PC-9 (cell line): ENCODE measurements at places on chromosomes 12 and 14.

- no peak for DNase-seq
Measured at GRCh38 chr12:100913872-100914592, 119.5 kb downstream of the ANO4 start.

GRCh38 chr14:51462182-51462581, 189.5 kb upstream of the FRMD6 start:
- no peak for DNase-seq

GRCh38 chr12:24838531-24838950, 110.4 kb downstream of the BCAT1 start:
- no peak for DNase-seq

DNA sequence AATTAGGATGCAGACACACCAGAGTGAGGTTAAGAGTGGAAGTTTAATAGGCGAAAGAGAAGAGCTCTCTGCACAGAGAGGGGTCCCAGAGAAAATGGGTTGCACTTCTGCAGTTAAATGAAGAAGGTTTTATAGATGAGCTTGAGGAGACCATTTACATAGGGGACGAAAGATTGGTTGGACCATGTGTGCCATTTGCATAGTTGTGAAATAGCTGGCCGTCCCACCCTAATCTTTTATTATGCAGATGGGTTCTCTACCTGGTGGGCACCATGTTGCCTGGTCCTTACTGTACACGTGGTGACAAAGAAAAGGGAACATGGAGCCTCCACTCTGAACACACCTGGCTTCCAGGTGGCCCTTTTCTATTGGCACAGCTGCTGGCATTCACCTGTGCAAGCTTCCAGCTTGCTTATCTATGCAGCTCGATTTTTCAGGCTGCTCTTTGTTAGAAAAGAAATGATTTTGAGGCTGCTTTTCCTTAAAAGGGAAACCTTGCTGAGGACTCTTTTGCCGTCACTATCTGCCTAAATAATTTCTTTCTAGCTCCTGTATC, 67.1 kb upstream of the SRSF5 start:
- DNase-seq, result no peak

DNA sequence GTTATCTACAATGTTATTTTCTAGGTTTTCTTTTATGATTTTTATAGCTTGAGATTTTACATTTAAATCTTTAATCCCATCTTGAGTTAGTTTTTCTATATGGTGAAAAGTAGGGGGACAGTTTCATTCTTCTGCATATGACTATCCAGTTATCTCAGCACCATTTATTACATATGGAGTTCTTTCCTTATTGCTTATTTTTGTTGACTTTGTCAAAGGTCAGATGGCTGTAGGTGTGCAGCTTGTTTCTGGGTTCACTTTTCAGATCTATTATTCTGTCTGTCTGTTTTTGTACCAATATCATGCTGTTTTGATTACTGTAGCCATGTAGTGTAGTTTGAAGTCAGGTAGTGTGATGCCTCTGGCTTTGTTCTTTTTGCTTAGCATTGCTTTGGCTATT, 477.3 kb downstream of the TMEM117 start:
- DNase-seq, result no peak

DNA sequence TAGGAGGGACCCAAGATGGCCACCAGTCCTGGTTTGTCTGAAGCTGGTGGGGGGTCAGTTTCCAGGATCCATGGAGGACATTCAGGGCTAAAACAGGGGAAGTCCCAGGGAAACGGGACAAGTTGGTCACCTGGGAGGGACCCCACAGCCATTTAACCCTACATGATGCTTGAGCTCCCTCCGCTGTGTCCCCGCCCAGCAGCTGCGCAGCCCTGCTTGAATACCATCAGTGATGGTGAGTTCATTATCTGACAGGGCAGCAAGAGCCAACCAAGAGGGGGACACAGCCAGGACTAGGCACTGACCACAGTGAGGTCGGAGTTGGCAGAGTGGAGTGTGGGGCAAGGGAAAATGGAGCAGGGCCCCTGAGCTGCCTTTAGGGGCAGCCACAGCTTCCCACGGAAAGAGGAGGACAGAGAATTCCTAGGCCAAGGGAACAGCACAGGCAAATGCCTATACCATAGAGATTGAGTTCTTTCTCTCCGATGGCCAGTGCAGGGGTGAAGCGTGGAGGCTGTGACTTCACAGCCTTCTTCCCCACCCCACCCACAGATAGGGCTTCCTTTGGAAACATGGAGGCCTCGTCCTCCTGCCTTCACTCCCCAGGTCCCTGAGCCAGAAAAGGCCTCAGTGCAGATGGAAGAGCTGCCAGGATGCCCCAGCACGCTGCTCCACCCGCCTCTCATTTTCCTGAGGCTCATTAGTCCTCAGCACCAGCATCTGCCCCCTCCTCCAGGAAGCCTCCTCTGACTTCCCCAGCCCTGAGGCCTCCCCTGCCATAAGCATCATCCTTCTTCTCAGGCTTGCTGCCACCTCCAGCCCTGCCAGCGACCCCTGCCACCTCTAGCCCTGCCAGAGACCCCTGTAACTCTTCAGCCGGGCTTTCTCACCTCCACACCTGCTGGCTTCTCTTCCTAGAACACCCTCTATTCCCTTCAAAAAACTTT, 51.4 kb downstream of the CYP46A1 start:
- DNase-seq, result no peak

DNA sequence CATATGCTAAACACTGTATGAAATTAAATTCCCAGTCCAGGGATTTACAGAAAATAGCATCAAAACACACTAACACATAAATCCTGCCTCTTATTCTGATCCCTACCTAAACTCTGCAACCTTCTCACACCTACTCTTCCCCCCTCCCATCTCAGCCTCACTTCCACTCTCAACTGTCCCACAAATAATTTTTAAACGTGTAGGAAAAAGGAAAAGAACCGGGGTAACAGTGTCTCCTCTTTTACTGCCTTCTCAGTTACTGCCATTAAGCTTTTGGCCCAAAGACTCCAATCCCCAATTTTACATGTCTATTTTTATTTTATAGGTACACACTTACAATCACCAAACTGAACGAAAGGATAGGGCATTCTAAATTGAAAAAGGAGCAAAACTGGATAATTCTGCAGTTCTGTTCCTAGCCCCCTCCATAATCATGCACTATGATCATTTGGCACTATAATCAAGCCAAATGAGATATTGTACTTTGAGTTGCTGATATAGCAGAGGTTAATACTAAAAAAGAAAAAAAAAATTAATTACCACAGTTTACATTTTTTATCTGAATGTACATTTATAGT, 2.9 kb downstream of the DUSP16 start:
- no peak for DNase-seq

GRCh38 chr14:52987042-52987441, 36.2 kb upstream of the FERMT2 start:
- DNase-seq, result no peak

DNA sequence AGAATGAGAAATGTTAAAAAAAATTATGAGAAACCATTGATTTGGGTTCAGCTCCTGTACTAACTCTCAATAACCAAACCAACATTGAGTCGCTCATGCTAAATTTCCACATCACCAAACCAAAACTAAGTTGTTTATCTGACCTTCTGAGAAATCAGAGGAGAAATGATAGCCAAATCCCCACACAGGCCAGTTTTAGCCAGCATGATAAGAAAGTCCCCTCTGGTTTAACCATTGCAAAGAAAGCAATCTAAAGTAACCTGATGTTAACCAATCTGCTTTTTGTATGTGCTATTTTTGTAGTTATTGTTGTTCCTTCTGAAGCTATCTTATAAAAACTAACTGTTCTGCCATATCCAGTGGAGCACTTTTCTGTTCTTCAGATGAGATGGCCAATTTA, 599.7 kb downstream of the SLC16A7 start:
- no peak for DNase-seq

GRCh38 chr12:25866586-25867378, 91.7 kb upstream of the RASSF8 start:
- no peak for DNase-seq

GRCh38 chr14:51370758-51371386, 130.8 kb downstream of the TMX1 start:
- DNase-seq, result no peak

GRCh38 chr14:103641161-103641560, 12.2 kb downstream of the KLC1 start:
- DNase-seq, result no peak

DNA sequence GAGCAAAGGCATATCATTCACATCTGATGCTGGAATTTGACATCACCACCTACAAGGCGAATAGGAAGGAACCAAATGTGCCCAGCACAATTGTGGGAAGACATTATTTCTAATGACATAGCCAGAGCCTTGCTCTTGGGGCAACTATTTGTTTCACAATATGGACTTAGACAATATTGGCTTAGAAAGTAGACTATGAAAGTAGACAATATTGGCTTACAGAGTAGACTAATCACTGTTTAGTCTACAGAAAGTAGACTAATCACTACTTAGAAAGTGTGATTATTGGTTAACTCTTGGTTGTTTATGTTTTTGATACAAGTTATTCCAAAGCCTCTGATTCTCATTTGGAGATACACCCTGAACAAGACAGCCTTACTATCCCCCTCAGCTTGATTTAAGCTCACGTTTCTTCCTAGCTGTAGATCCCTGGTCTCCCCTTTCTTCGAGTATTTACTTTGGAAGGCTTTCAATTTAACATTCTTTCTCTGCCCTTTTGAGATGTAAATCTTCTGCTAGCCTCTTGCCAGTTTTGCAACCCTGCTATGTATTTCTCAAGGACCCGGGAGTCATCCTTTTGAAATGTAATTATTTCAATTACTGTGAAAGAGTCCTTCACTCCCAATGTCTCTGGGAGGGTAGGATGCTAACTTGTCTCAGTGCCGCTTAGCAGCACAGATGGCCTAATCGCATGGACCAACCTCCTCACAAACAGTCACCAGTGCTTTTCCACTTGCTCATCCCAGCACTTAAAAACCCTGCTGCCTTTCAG, 843.2 kb downstream of the GALC start:
- DNase-seq, result no peak

- DNase-seq, result no peak
Measured at GRCh38 chr14:33879684-33880286, 71.1 kb downstream of the EGLN3 start.

DNA sequence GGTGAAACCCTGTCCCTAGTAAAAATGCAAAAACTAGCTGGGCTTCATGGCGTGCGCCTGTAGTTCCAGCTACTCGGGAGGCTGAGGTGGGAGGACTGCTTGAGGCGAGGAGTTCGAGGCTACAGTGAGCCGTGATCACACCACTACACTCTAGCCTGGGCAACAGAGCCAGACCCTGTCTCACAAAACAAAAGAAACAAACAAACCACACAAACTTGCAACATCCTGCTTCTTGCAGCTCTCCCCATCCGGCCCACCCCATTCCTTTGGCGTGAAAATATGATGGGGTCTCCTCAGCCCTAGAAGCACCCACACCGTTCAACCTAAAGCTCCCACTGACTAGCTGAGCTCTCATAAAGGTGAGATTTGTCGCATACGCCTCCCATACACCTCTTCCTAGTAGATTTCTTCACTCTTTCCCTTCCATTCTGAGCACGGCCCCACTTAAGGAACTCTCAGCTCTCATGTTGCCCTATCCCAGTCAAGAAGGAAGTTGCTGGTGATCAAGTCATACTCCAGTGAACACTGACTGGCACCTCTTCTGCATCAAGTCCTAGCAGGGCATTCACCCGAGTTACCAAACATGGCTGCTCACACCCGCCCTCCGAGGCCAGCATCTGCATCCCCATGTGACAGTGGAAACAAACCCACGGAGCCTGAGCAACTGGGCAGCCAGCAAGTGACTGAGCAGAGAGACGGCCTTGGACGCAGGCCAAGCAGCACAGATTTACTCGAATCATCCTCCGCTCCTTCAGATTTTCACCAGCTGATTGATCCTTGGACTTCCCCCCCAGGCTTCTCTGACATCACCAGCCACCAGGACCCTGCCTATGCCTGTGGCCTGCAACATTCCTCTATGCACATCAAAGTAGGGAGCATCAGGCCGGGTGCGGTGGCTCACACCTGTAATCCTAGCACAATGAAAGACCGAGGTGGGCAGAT, 18.9 kb upstream of the CD27 start:
- DNase-seq, result no peak

- no peak for DNase-seq
Measured at GRCh38 chr12:62776997-62777396, 158.0 kb downstream of the PPM1H start.

GRCh38 chr14:65296876-65297275, 115.7 kb upstream of the FUT8 start:
- DNase-seq, result no peak

DNA sequence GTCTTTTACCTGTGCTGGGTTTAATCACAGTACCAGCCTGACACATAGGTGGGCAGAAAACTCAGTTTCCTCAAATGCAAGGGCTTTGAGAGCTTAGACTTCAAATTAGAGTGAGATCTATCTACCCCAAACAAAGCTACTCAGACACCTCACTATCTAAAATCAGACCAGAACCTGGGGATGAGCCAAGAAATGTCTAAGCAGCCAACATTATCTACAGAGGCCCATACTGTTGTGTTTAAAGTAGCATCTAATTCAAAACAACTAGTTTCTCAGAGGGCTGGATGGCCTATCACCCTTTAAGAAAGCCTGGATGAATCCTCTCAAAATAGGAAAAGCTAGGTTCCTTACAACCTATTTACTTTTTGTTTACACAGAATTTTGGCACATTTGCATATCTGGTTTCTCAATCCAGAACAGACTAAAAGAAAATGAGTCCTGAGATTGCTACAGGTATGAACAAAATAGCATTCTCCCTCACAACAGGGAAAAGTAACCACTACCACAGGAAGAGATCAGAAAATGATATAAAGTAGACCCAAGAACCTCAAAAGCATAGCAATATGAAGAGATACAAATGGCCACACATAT, 142.4 kb downstream of the ZFP36L1 start:
- DNase-seq, result no peak

DNA sequence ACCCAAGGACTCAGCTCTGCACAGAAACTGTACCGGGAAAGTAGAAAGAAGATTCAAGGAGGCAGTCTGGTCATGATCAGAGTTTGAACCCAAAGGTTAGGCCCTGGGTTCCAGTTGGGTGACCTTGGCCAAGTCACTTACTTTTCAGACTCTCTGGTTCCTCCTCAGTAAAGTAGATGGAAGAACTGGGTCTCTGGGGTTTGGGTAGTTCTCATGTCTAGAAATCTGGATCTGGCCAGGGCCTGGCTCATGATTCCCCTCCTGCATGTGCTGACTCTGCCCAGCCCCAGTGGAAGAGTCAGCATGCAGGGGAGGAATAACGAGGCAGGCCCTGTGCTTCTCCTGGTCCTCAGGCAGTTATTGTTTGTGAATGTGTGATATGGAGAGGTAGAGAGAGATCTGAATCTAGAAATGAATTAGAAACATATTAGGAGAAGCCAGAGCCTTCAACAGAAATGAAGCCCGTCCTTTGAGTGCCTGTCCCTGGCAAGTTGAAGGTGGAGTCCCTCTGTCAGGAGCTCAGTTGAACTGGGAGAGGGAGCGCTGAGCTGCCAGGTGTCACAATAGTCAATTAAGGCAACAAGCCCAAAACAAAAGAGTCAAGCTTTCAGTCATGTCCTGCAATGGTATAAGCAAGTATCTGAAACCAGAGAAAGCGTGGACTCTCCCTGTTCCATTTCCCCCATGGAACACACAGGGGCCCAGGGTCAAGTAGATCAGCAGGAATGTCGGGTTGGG, 131.3 kb upstream of the HIF1A start:
- DNase-seq, result no peak
